ENCODE measurements at places on chromosomes 7 and 10.
A peak's percentile ranks its signal among the peaks of the same experiment; 100 is the strongest.

- no peak for DNase-seq
Measured at GRCh38 chr7:90660819-90661218, 64.7 kb downstream of the CDK14 start.

- DNase-seq = no peak
Measured at GRCh38 chr10:68155615-68156210, 46.4 kb downstream of the MYPN start.

DNA sequence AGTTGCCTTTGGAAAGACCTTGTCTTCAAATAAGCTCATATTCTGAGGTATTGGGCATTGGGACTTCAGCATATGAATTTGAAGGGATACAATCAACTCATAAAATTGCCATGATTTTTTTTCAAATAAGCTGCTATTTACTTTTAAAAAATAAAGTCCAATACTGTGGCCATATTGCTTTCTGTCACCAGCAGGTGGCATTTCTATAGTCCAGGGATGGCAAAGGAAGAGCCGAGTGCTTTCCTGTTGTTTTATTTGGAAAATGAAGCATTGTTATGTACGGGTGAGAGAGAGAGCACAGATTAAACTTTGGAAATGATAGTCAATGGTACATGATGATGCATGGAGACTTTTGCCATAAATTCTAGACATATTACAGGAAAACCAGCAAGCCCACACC lies 104.1 kb upstream of the DPP6 start:
- no peak for DNase-seq

DNA sequence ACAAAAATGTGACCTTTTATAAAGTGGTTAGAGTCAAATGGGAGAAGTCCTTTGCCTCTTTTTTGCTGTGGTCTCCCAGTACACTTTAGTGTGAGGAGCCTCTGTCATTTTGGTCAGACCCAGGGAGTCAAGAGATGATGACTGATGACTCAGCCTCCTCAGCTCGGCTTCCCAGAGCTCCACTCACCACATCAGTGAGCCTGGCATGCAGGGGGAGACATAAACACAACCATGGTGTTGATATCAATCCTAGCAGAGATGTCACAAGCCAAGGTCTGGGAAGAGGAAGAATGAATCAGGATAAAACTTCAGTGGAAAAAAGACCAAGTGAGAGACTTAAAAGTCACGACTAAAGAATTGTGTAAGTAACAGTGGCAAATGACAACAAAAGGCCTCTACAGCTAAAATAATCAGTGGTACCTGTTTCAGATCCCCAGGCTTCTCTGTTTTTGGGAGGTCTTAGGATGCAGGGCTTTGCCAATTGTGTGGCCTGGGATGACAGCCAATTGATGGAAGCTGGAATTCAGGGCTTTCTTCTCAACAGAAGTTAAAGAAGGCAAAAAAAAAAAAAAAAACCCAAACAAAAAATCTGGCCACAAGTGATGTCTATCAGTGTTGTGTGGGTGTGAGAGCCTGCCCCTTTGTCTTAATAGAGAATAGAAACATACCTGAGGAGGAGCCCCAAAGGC lies 50.2 kb downstream of the TFAM start:
- peak; percentile 68 for DNase-seq

DNA sequence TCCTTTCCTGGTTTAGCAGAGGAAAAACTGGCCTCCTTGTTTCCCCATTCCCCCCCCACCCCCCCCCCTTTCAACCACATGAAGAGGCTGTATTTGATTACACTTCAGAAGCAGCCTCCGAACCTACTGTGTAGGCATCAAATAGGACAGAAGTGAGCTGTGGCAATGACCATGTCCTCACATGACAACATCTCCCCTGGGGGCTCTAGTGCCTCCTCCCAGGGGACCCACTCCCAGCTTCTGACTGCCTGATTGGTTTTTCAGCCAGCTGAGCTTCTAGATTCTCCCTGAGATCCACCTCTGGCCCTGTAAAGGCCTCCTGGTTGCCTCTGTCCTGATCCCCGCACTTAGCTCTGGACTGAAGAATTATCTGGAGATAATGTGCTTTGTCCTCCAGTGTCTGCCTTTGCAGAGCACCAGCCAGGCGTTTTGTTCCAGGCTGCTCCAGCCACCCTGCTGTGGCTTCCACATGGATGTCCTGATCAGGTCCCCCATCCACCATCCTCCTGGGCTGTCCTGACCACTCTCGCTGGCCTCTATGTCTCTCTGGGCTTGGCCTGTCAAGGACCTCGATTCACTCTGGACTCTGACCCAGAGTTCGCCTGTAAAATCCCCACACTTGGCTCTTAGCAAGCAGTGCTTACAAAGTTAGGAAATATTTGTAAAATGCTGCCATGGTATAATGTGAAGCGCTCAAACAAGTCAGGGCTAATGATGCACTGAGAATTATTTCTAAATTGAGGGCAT lies 42.4 kb upstream of the TOMM7 start:
- no peak for DNase-seq

- no peak for DNase-seq
Measured at GRCh38 chr7:131657881-131658280, 101.5 kb upstream of the PODXL start.

DNA sequence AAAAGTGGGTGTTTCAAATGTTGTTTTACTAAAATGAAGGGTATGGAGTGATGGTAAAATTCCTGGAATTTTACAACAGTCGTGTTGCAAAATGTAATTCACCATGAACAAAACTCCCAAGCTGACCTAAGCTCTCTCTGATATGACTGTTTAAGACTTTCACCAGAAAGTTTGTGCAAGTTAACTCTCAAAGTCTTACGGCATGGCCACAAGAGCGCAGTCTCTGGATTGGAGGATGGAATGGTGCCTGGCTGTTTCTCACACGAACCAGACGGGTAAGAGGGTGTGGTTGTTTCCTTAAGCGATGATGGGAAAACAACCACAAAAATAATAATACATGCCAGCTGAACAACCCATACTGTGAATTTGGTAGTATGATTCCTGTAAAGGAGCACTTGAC lies 662.5 kb downstream of the KCNMA1 start:
- DNase-seq = no peak

DNA sequence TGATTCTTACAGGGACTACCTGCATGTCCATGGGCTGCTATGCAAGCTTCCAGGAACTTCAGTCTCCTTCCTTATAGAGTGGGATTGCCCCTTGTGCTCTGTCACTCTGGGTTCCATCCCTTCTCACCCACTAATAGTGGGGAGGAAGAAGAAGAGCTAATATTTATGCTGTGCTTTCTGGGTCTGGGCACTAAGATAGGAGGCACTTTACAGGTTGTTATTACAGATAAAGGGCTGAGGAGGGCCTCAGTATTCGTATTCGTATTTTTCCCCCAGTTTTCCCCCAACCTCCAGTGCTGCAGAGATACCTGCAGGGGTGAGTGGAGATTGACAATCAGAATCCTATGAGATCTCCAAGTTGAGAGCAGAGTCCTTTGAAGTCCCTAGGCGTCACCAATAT lies 14.2 kb downstream of the HK1 start:
- no peak for DNase-seq

Measured in hepatic stellate cell (primary cell).